ENCODE measurements at places on chromosomes 5 and 9.

- DNase-seq: no peak
These were observed 10.2 kb upstream of the NFIB start for GRCh38 chr9:14323985-14324650.

DNA sequence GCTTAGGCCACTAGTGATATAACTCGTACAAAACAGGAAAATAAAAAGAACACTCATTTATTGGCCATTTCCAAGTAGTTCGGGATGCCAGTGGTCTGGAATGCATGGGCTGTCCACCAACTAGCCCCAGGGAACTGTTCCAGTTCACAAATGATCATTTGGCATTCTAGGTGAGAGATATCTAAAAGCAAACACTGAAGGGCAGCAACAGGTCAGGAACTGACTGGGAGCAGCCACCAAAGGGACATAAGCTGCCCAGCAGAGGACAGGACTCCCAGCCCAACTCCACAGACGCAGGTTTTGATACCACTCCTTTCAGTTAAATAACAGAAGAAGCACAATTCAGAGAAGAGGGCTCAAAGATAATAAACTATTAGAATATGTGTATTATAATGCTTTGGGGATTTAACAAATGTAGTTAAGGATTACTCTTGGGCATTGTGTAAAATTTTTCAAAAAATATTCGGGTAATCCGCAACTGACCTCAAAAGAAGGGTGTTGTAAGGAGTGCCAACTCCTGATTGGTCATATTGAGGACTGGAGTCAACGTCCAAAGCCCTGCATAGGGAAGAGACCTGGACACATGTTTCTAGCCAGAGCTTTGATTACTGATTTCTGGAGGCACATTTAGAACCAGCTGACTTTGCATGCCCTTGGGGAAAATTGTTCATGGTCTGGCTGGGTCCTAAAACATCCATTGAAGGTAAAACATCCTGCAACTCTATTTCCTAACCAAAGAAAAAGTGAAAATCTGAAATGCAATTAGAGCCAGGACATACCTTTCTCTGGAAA lies 320.0 kb downstream of the DNAH5 start:
- DNase-seq: no peak

DNA sequence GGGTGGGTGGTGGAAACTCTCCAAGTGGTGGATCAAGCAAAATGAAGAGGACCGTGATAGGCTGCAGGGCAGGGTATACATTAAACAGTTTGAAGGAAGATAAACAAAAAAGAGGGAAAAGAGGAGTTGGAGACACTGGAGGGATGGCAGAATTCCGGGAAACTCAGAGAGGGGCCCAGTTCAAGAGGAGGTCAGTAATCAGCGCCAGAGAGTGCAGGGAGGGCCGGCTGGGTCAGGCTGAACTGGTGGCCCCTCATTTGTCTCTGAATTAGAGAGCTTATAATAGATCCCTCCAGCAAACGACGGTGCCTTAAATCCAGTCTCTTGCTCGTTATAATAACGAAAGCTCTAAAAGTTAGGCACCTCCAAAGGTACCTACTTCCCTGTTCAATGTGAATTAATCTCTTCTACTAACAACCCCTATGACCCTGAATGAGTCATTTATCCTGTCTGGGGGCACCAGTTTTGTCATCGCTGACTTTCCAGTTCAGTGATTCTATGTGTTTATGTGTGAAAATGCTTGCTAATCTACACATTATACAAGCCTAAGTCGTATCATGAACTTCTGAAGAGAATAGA lies 2.4 kb upstream of the ZSWIM6 start:
- DNase-seq: no peak

GRCh38 chr5:177536386-177536785 lies 18.0 kb downstream of the FAM193B start:
- DNase-seq: no peak

- DNase-seq: no peak
These were observed 36.7 kb downstream of the LPAR1 start for GRCh38 chr9:111001526-111001925.

- no peak for DNase-seq
These were observed 349.8 kb downstream of the ENC1 start for GRCh38 chr5:74290634-74291241.

- DNase-seq: no peak
These were observed 21.1 kb downstream of the SRFBP1 start for GRCh38 chr5:121982893-121983285.

DNA sequence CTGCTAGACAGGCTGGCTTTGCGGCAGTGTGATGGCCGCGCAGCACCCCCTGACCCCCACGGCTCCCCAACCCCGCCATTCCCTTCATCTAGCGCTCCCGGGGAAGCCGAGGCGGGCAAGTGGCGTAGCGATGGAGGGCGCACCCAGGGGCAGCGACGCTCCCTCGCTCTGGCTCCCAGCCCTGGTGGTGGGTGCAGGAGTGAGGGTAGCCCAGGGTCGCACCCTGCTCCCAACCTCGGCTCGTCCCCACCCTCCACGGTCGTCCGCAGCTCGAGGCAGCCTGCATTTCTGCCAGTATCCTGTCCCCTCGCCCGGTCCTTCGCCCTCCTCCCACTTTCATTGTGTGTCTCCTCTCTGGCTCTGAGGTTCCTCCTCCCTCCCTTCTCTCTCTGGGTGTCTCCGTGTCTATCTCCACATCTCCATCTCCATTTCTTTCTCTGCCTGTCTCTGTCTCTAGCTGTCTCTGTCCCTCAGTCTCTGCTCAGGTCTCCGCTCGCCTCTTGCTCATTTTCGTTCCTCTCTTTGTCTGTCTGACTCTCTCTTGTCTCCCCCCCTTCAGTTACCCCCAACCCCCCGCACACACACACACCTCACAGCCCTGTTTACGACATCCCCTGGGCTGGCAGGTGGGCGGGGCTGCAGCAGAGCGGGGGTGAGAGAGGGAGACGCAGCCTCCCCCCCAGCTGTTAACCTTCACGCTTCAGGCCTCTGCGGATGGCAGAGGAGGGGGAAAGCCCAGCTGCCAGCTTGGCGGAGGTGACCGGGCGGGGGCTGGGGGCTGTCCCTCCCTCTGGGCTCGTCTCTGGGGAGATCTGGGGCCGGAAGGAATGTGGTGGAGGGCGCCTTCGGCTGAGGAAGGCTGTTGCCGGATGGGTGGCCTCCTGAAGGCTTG lies 48.7 kb upstream of the PSD2 start:
- DNase-seq: no peak

GRCh38 chr5:40347981-40348725 lies 331.6 kb upstream of the PTGER4 start:
- DNase-seq: no peak

- DNase-seq: no peak
These were observed 6.1 kb upstream of the CSF2 start for GRCh38 chr5:132067451-132067850.

DNA sequence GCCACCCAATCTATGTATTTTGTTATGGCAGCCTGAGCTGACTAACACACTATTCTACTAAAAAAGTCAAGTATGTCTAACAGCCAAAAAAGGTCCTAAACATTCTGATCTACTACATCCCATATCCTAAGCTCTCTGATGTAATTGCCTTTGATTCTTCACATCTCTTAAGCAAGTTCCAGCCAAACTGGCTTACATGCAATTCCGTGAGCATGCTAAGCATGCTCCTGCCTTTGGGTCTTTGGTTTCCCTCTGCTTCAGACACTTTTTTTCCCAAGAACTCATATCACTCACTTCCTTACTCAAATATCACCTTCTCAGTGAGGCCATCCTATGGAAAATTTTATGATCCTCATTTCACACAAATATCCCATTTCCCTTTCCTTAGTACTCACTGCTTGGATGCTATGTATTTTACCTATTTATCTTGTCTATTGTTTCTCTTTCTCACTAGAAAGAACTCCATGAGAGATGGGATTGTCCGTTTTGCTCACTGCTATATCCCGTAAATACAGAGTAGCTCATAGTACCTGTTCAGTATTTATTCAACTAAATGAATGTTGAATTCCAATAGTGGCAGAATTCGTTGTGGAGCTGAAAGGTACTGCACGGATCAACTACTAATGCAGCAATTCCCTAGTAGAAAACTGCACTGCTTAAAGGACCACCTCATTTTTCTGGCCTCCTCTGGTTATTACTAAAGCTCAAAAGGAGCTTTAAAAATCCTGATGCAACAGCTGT lies 2.3 kb upstream of the SLC12A2 start:
- no peak for DNase-seq

GRCh38 chr9:114273461-114273881 lies 49.4 kb upstream of the ORM1 start:
- no peak for DNase-seq

- no peak for DNase-seq
These were observed 168.6 kb upstream of the MVB12B start for GRCh38 chr9:126157826-126158587.

DNA sequence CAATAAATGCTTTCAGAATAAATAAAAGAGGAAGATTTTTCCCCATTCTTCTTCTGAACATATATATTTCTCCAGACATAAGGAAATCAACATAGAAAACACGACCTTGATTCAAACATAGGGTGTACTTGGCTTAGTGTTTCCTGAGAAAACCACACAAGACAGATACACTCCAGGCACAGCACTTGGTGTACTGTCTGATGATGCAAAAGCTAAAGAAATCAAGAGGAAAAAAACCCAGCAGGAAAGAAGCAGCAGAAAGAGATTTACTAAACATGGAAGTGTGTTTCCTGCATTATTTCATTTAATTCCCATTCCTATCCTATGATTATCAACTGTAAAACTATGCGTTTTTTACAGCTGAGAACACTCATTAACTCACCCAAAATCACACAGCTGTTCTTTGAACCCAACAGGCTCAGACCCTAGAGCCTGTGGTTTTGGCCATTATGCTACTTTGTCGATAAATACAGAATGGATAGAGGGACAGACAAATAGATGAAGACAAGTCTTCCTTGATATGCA lies 46.1 kb downstream of the NIPAL4 start:
- peak; percentile 31 for DNase-seq

DNA sequence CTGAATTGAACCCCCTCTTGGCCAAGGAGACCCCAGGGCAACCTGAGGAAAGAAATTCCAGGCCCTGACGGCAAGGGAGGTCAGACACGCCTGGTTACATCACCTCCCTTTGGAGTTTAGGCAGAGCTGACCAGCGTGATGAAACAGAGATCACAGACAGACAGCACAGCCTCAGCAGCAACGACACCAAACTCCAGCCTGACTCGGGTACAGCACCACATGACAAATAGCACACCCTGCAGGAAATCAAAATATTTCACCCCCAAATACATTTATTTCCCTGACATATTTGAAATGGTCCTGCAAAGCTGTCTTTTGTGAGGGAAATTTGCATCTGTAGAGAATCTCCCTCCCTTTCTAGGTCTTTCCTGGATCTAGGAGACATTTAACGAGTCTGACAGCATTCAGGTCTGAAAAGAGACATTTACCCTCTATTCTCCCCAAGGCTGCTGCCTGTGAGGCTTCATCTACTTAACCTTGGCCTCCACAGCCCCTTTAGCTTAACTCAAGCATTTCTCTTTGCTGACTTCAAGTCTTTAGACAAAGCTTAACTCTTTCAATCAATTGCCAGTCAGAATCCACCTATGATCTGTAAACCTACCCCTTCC lies 2.6 kb downstream of the QSOX2 start:
- DNase-seq: no peak

GRCh38 chr9:37464426-37465248 lies 613 bp downstream of the ZBTB5 start:
- DNase-seq: peak; percentile 67

- no peak for DNase-seq
These were observed 1.4 kb downstream of the RAPGEF1 start for GRCh38 chr9:131738293-131739132.

DNA sequence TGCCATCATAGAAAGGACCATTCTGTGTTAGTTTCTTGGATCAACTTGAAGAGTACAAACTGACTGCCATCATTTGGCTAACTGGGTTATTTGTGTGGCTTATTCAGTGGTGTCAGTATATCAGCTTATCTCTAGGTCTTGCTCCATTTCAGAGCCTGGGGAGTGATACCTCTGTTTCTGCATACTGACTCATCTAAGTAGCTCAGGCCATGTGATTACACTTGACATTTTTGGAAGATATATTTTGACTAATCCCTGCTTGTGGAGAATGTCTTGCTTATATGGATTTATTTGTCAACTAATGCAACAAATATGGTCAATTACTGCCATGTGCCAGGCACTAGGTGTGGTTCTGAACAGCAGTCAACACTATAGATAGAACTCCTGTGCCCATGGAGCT lies 311.7 kb downstream of the YTHDC2 start:
- no peak for DNase-seq

GRCh38 chr5:15808577-15808976 lies 308.6 kb downstream of the FBXL7 start:
- no peak for DNase-seq

GRCh38 chr5:171776770-171777759 lies 8.6 kb upstream of the SMIM23 start:
- peak; percentile 74 for DNase-seq

GRCh38 chr5:43675357-43675756 lies 72.4 kb downstream of the NNT start:
- no peak for DNase-seq

- no peak for DNase-seq
These were observed 168.7 kb upstream of the RPS23 start for GRCh38 chr5:82446809-82447208.

DNA sequence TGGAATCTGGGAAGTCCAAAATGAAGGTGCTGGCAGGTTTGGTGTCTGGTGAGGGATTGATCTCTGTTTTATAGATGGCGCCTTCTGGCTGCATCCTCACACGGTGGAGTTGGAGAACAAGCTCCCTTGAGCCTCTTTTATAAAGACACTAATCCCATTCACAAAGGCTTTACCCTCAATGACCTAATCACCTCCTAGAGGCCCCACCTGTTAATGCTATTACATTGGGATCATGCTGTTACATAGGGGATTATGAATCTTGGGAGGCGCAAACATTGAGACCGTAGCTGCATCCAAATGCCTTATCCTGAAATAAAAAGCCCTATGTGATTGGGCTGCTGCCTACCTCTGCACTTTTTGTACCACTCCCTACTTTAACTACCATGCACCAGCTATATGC lies 197.1 kb upstream of the HMHB1 start:
- no peak for DNase-seq

DNA sequence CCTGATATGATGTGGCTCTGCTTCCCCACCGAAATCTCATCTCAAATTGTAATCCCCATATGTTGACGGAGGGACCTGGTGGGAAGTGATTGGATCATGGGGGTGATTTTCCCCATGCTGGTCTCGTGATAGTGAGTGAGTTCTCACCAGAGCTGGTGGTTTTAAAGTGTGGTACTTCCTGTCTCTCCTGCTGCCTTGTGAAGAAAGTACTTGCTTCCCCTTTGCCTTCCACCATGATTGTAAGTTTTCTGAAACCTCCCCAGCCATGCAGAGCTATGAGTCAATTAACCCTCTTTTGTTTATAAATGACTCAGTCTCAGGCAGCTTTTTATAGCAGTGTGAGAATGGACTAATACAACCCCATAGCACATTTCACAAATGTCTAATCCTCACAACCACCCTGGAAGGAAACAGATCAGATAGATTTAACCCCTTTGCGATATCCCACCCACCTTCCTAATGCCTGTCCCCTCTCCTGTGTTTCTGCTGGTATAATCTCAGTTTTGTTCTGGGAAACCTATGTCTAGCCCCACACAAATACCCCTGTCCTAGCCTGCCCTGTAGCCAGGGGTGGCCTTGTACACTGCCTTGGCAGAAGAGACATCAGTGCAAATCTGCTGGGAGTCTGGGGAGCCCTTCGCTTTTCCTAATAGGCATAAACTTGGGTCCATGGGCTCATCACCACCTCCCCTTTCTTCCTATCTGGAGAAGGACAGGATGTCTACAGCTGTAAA lies 157.0 kb upstream of the RAI14 start:
- DNase-seq: peak; percentile 82
